ENCODE measurements at places on chromosomes 13 and 19.

- DNase-seq = no peak
Observed at GRCh38 chr19:497869-498510, 1.7 kb downstream of the MADCAM1 start.

DNA sequence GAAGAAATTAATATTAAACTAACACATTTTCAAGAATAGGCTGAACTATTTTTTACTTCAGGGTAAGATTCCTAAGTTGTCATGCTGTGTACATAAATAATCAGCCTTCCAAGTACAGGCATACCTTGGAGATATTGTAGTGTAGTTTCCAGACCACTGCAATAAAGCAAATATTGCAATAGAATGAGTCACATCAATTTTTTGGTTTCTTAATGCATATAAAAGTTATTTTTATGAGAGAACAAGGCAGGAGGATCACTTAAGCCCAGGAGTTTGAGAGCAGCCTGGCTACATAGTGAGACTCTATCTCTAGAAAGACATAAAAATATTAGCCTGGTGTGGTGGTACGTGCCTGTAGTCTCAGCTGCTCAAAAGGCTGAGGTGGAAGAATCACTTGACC is 511.5 kb downstream of the UQCRFS1 start:
- DNase-seq = no peak

GRCh38 chr13:99261059-99261458 is 2.9 kb upstream of the GPR18 start:
- DNase-seq = no peak

- no peak for DNase-seq
Observed at GRCh38 chr13:55577082-55577846, 1563.5 kb upstream of the PRR20A start.

GRCh38 chr19:34213283-34213682 is 41.0 kb downstream of the LSM14A start:
- no peak for DNase-seq

GRCh38 chr19:4714016-4714415 is 9.6 kb downstream of the DPP9 start:
- DNase-seq = no peak

DNA sequence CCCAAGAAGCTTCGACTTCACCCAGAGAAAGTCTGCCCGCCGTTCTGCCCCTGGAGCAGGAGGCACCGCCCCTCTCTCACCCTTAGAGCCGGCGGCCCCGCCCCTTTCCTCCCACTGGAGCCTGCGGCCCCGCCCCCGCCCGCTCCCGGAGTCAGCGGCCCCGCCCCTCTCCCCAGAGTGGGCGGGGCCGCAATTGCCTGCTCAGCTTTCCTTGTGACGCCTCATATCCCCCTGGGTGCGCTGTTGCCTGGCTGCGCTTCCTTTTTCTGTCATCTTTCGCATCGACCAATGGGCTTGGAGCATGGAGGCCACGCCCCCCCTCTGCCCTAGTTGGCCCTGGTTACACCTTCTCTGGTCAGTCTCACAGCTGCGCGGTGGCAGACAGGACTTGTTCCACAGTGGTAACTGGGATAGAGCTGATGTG is 38.2 kb upstream of the ZNF492 start:
- peak; percentile 24 for DNase-seq

GRCh38 chr13:112671359-112671758 is 18.5 kb upstream of the ATP11A start:
- DNase-seq = no peak

DNA sequence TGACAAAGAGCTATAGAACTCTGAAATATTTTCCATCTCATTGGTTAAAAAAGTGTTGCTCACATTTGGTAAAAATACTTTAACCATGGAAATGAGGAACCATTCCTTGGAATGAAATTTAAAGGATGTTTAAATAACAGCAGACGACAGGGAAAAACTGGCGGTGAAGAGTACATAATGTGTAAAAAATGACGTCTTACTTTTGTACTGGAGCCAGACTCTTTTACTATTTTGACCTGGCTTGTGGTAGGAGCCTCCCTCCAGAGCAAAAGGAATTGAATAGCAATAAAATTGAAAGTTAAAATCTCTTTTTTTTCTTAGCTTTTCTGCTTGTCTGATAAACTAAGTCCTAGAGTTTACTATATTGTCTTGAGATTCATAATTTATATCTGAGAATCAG is 426.2 kb upstream of the KLHL1 start:
- DNase-seq = no peak

- no peak for DNase-seq
Observed at GRCh38 chr13:94479616-94480015, at the start of gene DCT. TSS of gene DCT (minus strand) at chr13:94479682. CDS start at chr13:94479255, 427 bp downstream.

DNA sequence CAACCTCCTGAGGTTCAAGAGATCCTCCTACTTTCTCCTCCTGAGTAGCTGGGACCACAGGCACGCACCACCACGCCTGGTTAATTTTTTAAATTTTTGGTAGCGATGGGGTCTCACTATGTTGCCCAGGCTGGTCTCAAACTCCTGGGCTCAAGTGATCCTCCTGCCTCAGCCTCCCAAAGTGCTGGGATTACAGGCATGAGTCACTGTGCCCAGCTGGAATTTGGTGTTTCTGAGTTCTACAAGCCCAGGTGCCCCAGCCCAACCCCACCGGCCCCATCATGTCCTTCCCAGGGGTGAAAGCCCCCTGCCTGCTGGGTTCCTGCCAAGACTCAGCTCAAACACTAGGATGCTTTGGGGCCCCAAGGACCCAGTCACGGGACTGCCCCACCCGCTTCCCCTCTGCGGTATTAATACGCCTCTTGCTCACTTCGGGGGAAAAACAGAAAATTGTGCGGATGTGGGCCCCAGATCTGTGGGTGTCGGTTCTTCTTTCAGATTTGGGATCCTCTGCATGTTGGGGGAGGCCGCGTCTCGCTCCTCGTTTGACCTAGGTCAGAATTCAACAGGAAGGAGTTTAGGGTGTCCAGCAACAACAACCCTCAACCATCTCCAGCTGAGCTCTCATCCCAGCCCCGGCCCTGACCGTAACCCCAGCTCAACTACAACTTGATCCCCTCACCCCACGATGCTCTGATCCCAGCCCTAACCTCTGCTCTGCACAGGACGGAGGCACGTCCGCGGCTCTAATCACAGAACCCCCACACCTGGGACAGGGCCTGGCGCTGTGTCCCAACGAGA is 3.7 kb upstream of the FCER2 start:
- no peak for DNase-seq

Measured in hypothalamus (tissue), 51 donors.